ENCODE measurements at places on chromosomes 1 and 21. TPM values are rescaled to one million over a fixed set of nuclear protein-coding genes. Genes with fewer than 3 reads are reported as not detected.
A peak's percentile ranks its signal among the peaks of the same experiment; 100 is the strongest.

SLC2A5 gene
- polyA plus RNA-seq, result 22.5 TPM

GRCh38 chr1:209624558-209625549, 27.4 kb downstream of the LAMB3 start:
- DNase-seq, result no peak

- DNase-seq, result peak; percentile 23
Observed at GRCh38 chr1:219385787-219386427, 212.2 kb downstream of the LYPLAL1 start.

- no peak for DNase-seq
Observed at GRCh38 chr1:43302721-43303470, 2.1 kb downstream of the TIE1 start.
